ENCODE measurements at places on chromosomes 3 and 15. TPM values are rescaled to one million over a fixed set of nuclear protein-coding genes. Genes with fewer than 3 reads are reported as not detected.

DNA sequence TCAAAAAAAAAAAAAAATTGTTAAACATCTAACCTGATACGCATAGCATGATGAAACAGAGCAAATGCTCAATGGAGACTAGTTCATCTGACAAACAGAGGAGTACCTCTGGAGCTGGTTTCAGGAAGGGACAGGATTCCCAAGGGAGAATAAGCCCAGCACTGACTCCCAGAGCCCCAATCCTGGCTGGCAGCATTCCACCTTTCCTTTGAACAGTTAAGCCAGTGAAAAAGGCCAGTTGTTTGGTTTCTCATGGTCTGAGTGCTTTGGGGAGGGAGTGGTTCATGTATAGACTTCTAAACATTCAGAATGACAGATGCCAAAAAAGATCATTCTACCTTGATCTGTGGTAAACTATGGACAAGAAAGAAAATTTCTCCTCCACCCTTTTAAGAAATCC lies 277.9 kb upstream of the RARB start:
- DNase-seq = peak; percentile 17

DNA sequence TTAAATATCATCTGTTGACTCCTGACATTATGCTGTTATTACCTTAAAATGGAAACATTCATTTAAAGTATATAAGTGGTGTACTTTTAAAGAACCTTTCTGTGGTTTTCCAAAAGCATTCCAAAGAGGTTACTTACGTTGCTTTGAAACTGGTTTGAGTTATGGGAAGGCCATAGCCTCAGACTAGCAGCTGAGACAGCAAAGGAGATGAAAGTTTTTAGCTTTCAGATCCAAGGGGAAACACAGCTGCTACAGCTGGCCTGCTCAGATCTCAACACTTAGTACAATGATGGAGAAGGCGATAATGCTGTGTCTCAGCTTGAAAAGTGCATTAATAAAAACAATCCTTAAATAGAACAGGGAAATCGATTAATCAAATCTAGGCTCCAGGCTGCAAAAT lies 921.1 kb downstream of the ROBO1 start:
- DNase-seq = peak; percentile 73

- no peak for DNase-seq
Observed at GRCh38 chr3:159837725-159838124, 150.9 kb upstream of the IL12A start.

- peak; percentile 44 for DNase-seq
Observed at GRCh38 chr15:48358229-48359152, 27.3 kb downstream of the DUT start.

DNA sequence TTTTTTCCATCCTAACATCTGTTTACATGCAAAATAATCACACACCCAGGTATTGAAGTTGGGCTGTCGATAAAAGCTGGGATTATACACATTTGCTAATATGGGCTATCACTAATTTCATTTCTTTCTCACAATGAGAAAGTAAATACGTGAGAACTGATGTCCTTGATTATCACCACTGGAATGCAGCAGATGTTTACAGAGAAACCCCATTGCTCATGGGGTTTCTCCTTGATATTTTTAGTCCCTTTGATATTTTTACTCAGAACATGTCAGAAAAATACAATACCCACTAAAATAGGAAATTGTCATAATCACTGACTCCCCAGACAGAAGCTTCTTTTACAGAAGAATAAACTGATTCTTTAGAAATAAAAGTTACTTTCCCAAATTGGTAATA lies 535.1 kb upstream of the CCDC54 start:
- DNase-seq = no peak

- no peak for DNase-seq
Observed at GRCh38 chr3:14899993-14900618, 47.3 kb upstream of the NR2C2 start.

DNA sequence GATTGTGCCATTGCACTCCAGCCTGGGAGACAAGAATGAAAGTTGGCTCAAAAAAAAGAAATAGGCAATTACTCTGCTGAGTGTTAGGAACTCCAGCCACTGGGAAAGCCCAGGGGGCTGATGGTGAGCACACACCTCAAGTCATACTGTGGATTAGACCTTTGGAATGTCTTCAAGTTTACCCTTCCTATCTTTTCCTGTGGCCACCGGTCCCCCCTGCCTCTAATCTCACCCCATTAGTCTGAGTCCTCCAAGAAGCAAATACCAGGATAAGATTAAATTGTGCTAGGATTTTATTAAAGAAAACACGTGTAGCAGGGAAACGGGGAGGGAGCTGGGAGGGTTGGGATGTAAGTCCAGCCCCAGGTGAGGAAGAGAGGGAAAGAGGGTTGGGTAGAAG lies 31.6 kb downstream of the TMEM40 start:
- no peak for DNase-seq

DNA sequence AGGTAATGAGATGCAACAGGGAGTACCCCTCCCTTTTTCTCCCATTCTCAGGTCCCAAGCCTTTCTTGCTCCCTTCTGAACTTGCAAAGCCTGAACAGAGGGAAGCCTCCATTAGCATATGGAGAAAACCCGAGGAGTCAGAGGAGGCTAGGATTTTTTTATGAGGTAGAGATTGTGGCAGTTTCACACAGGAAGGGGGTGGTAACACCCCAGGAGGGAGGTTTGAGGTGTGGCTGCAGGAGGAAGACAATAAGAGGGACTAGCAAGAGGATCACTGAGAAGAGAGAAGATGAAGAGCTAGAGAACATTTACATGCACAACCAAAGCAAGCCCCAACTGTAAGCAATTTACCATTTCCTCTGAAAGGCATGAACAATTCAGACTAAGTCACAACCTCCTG lies 322.7 kb downstream of the SV2B start:
- no peak for DNase-seq

GRCh38 chr3:172939651-172940293 lies 189.2 kb downstream of the ECT2 start:
- peak; percentile 34 for DNase-seq

Gene CLRN1
- total RNA-seq = not detected

Gene PLA2G4D
- not detected for total RNA-seq

All from SJCRH30 (cell line).